Skeletal muscle cell (primary cell): ENCODE measurements at places on chromosomes 6 and 20.

- DNase-seq, result no peak
These were observed at the start of gene FERMT1 for GRCh38 chr20:6122873-6123648. Gene FERMT1, minus strand, starts transcription at chr20:6123030. Its CDS starts 3,476 bp downstream, at chr20:6119554.

DNA sequence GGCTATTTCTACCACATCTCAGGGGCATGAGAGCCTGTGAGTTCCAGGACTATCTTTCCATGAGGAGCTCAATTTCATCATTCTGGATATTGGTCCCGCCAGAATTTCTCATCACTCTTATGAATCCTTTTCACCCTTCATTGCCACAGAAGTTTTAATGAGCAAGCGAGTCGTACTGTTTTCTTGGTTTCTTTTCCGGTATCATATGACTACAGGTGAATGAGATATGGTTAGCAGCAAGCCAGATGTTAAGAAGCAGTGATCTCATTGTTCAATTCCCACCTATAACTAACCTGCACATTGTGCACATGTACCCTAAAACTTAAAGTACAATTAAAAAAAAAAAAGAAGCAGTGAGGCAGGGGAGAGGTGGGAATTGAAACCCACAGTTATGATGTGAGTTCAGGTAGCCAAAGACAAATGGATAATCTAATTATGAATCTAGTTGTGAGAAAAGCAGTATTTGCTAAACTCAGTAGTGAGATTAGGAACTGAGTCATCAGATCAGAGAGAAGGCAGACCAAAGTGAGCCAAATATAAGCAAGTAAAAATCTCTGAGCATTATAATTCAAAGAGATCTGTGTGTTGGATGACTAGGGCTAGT lies 78.0 kb upstream of the ELOVL5 start:
- no peak for DNase-seq

GRCh38 chr6:169802790-169803189 lies 51.4 kb downstream of the ERMARD start:
- DNase-seq, result no peak

GRCh38 chr6:56958481-56958880 lies 3.6 kb downstream of the BEND6 start:
- DNase-seq, result no peak

GRCh38 chr6:22471132-22471690 lies 98.2 kb upstream of the HDGFL1 start:
- DNase-seq, result peak; percentile 34

DNA sequence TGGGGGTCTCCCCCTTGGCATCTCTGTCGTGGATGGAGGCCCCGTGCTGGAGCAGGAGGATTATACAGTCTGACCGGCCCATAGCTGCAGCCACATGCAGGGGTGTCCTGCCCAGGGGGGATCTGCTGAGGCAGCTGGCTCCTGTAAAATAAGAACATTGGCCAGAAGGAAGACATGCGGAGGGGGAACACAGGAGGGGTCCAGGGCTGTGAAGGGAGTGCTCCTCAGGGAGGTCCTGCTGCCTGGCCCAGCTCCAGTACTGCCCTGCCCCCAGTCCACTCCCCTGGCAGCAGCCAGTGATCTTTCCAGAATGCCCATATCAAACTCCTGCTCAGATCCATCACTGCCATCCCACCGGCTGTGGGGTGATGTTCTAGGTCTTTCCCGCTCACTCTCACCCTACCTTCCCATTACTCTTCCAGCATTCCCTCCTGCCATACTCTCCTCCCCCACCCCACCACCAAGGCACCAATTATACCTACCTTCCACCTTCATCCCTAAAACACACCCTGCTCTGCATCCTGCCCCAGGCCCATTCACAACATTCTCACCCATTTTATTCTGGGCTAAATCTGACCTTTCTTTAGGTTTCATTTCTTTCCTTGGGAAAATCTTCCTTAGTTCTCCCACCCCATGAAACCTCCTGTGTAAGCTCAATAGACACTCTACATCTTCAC lies 9.7 kb downstream of the ANKRD60 start:
- no peak for DNase-seq

DNA sequence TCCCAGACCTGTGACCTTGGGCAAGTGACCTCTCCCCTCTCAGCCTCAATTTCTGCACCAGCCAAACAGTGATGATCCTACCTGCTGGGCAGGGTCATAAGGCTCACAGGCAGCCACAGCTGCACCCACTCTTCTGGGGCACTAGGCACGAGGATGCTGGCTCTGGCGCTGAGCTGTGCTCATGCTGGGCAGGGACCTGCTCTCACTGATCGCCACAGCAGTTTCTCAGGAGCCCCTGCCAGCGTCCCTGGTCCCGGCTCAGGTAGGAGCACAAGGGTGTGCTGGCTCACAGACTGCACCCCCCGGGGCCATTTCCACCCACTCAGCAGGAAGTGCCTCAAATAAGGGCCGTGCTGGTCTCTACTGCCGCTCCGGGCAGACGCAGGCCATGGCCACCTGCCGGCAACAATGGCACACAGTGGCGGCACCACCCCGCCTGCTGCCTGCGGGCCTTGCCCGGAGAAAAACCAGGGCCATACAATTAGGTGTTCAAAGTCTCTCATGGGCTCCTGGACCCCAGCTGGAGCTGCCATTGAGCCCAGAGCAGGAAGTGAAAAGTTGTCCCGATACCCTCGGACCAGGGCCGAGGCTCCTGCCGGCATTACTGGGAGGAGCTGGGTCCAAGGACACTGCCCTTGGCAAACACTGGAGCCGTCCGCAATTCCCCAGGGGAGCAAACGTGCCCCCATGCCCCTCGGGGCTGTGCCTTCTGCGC lies 4.6 kb upstream of the CABLES2 start:
- DNase-seq, result no peak

- DNase-seq, result no peak
These were observed at the start of gene SNAP91 for GRCh38 chr6:83708970-83709747. Gene SNAP91, minus strand, starts transcription at chr6:83709101. Its CDS starts 1,174 bp downstream, at chr6:83707927.

GRCh38 chr20:63370618-63371187 lies 9.6 kb upstream of the CHRNA4 start:
- no peak for DNase-seq

DNA sequence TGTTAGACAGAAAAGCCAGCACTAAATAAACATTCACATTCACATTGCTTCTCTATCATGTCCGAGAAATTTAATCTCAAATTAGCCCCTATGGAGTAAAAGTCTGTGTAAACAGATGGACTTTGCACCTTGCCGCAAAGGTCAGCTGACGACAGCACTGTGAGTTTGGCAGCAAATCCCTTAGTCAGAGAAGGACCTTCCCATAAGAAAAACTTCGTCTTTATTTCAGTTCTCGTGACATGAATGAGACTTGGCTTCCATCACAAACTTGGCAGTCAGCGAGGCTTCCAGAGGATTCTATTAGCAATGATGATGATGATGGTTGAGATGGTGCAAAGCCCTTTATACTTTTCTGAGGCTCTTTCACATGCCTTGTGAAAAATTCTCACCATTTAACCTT lies 133.7 kb upstream of the IFNGR1 start:
- peak; percentile 28 for DNase-seq

- no peak for DNase-seq
These were observed 25.9 kb downstream of the ZBP1 start for GRCh38 chr20:57594092-57594951.

- DNase-seq, result no peak
These were observed 9.6 kb downstream of the BPIFB3 start for GRCh38 chr20:33063271-33063670.

GRCh38 chr6:168989421-168989820 lies 264.2 kb downstream of the THBS2 start:
- DNase-seq, result no peak

DNA sequence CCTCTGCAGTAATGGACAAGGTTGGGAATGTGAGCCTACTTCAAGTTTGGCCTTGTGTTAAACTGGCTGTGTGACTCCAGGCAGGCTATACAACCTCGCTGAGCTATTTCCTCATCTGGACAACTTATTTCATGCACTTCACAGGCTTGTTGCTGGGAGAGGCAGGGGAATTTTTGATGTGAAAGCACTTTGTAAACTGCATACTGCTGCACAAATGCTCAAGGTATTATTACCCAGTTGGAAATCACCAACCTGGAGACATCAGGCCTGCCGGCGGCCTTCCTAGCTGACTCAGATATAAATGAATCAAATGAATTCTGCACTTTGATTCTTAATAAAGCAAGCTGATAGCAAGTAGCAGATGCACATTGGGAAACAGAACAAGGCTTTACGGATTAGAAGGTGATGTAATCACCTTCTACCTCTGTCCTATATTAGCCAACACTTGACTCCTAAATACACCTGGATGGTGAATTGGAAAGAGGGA lies 10.1 kb downstream of the JARID2 start:
- no peak for DNase-seq

GRCh38 chr6:56370127-56370540 lies 122.8 kb upstream of the COL21A1 start:
- no peak for DNase-seq

DNA sequence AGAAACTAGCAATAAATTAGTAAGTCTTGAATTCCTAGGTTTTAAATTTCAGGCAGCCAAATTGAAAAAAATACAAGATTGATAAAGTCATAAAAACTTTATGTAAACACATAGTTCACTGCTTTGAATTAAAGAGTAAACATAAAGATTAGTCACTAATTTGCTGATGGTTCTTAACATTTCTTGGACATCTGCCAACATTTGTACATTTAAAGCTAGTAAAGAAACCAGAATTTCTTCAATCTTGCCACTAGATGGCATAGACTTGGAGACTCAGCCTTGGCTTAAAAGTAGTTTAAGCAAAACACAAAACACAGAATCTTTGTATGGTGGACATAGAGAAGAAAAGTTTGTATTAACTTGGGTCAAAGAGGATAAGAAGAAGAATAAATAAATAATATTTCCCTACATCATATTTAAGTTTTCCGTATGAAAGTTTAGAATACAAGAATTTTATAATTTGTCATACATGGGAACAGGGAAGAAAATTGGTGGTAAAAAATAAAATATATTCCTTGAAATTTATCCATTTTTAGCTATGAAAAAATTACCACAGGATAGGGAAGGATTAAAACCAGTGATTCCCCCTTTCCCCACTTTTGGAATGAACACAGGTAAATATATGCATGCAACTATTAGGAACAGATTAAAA lies 41.7 kb upstream of the FAM135A start:
- peak; percentile 33 for DNase-seq

DNA sequence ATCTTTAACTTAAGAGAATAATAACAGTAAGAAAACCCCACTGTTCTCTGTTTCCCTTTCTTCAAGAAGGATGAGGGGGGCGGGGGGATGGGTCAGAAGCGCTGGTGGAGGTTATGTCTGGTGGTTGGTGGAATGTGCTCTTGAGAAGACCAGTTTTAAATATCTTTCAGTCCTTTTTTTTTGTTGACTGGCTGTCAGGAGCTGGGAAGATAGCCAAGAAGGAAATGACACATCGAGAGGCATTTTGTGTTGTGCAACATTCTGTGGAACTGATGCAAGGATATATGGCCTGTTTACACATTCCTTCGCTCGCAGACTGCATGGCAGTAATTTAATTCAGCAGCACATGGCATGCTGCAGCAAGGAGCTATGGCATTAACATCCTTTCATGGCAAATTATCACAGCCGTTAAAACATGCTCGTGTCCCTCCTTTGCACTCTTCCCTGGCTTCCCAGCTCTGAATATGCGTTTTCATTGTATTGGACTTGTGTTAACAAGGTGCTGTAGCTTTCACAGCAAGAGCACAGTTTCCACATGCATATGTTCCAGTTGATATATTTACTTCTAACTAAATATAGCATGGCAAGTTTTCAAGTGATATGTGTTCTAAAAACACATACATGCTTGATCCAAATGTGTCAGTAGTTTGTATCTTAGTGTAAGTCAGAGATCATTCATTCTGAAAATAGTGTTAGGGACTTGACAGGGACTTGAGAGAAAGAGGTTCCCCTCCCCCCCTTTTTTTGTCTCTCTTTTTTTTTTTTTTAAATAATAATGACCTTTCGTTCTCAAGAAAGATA lies 68.2 kb upstream of the SUPT3H start:
- DNase-seq, result peak; percentile 99

DNA sequence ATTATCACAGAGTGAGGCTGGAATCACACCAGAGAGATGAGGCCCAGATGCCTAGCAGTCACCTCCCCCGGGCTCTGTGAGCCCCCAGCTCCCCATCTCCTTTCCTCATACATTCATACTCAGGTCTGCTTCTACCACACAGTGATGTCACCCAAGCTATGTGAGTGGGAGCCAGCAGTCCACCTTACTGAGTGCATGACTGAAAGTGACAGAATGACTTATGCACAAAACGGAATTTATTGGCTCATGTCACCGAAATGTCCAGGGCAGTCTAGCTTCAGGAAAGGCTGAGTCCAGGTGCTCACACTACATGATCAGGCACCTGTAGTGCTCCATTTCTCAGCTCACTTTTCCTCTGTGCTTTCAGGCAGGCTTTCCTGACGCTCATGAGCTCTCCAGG lies 36.7 kb upstream of the CCN6 start:
- no peak for DNase-seq

DNA sequence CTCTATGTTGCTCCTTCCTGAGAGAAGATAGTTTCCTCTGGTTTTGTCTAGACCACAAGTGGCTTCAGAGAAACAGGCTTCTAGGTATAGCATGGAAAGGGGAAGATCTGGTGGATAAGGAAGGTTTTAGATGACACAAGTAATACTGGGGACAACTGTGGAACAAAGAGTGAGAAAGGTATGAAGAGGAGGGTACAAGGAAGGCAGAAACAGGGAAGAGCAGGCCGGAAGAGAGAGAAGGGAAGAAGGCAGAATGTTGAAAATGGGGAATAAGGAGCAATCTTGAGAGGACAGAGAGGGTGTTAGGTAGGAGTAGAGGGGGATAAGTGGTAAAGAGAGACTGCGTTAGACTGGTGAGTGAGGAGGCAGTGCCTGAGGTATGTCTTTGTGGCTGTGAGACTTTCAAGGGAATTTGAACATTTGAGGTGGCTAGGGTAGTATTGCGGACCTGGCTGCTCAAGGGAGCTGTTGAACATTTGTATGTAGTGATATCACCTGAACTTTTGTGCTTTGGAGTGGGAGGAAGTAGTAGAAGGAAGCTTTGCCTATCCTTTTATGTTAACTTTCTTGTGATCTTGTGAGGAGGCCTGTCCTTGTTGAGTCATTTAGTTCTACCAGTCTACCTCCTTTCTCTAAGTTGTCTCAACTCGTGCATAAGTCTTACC lies 69.5 kb downstream of the FOXO3 start:
- no peak for DNase-seq
